Activated naive CD8-positive, alpha-beta T cell treated with anti-CD3 and anti-CD28 coated beads, Interleukin-2, amount 10 ng/mL, durations not matched to agents 7 days and 5 days (primary cell): ENCODE measurements at places on chromosomes 5 and 9. TPM values are rescaled to one million over a fixed set of nuclear protein-coding genes. Genes with fewer than 3 reads are reported as not detected.

GRCh38 chr5:172149073-172149472 is 39.0 kb downstream of the STK10 start:
- DNase-seq = no peak

TMEM267 gene
- total RNA-seq = 13.6 TPM

DNA sequence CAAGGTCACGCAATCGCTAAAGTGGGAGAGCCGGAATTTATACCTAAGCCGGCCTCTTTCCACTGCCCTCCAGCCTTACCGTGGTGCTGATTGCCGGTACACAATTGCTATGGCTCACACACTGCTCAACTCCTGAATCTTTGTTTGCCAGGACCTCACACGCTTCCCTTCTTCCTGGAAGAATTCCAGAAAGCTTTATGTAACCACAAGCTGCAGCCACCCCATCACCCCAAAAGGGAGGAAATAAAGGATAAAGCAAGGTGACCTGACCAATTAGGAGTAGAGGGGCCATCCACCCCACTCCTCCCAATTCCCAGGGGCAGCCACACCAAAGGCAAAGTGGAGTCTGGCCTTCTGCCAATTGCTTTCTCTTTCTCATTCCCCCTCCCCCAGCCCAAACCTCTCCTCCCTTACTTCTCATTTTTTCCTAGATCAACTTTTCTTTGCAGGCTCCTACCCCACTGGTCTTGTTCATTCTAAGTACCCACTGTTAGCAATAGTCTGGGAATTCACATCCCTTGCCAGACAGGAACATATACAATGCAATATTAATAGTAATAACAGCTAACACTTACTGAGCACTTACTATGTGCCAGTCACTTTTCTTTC is 18.0 kb upstream of the CDC23 start:
- no peak for DNase-seq

- DNase-seq = no peak
Observed at GRCh38 chr9:128627906-128628305, 28.7 kb downstream of the DYNC2I2 start.

HSDL2 gene
- total RNA-seq = 20.1 TPM

DNA sequence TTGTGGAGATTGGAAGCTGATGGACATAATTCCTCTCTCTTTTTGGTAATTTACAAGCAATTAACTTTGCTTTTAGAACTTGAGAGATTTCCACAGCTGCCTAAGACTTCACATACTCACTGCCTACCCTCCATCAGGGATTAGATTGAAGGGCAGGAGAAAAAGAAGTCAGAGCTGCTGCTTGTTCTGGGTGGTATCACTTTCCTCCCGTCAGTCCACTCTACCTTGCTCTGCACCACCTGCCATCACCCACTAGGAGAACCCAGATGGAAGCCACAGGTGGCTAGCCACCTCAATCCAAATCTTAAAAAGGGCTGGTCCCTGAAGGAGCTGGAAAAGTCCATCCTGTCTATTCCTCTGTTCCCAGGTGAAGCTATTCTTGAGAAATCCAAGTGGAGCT is 10.5 kb downstream of the IRF1 start:
- DNase-seq = peak; percentile 32

CCDC187 gene
- not detected for total RNA-seq

PCDHB4 gene
- total RNA-seq = not detected

TXNDC8 gene
- total RNA-seq = not detected

DNA sequence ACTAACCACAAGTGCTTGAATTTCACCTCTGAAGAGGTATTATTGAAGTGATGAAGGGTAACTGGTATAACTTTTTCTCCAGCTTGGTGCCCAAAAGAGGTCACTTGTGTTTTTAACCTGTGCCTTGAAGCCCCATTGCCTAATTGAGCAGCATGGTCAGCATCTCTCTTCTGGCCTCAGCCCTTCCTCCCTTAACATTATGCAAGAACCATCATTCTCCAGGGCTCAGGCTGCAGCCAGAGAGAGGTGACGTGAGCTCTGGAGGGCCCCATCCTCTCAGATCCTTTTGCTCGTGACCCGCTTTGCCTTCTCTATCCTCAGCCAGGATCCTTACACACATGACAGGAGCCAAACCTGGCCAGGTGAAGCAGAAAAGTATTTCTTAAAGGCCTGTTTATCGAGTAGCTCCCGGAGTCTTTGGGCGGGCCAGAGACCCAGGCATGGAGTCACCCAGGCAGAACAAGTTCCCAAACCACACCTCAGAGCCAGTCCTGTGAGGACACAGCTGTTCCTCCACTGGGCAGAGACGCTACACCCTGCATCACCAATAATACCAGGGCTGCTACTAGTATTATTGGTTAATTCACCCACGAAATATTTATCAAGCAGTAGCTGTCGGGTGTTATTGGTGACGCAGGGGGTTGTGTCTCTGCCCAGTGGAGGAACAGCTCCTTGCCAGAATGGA is 29.6 kb upstream of the BOD1 start:
- DNase-seq = no peak

GRCh38 chr9:36961561-36962325 is 72.3 kb downstream of the PAX5 start:
- no peak for DNase-seq

DNA sequence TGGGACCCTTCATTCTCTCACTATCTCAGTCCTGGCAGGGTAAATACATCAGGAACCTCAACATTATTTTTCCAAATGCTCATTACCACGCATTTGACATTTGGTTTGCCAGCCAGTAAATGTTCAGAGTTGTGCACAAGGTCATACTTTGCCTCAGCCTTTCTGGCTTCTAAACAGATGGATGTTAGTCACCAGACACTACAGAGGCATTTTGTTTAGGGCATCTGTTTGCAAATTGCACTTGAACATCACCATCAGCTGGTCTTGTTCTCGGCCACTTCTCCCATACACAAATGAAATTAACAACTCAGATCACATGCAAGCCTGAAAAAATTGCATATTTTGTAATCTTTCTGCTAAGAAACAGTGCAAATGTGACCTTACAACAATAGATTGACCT is 75.0 kb upstream of the SLC1A1 start:
- DNase-seq = no peak

DNA sequence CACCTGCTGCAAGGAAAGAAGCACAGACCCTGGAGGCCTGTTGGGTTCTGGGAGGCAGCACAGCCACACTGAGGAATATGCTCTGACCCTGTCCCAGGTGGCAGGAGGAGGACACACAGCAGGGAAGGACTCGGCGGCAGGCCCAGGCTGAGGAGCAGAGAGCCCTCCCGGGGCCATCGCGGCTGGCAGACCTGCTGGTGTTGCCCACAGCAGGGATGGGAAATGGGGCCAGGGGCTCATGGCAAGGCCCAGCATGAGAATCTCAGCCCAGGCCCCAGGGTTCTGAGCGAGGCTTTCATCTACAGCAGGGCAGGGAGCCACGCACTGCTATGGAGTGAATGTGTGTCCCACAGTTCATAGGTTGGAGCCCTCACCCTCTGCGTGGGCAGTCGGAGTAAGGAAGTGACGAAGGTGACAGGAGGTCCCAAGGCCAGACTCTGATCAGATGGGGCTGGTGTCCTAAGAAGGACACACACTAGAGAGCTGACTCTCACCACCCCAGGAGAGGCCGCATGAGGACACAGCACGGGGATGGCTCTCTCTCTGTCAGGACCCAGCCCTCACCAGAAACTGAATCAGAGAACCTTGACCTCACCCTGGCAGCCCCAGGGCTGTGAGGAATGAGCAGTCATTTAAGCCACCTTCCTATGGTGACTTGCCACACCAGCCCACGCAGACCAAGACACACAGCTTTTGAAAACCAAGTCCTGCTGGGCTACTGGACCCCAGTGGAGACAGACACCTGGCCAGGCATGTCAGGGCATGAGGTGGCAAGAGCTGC is 10.3 kb upstream of the GPSM1 start:
- DNase-seq = no peak

GRCh38 chr5:64790210-64790609 is 21.5 kb downstream of the CWC27 start:
- DNase-seq = no peak

SH3TC2 gene
- not detected for total RNA-seq

DNA sequence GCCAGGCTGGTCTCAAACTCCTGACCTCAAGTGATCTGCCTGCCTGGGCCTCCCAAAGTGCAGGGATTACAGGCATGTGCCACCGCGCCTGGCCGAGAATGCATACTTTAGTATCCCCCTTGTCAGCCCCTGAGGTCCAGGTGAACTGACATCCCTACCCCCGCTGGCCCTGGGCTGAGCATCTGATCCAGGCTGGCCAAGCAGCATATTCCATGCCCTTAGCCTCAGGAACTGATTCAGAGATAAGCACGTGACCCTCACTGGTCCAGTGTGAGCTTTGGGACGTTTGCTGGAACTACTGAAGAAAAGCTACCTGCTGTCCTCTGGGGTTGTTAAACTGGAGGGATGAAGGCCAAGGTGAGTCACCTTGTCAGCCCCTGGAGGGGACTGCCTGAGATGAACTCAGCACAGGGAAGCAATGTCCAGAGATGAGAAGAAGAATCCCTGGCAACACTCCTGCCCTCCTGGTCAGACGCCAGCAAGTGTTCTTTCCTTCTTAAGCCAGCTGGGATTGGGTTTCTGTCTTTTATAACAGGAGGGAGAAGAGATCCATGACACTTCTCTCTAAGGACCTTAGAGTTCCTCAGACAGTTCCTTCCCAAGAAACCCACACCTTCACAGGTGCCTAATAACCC is 59.1 kb upstream of the FBXW11 start:
- no peak for DNase-seq

GRCh38 chr9:26523577-26523976 is 369.0 kb downstream of the CAAP1 start:
- DNase-seq = no peak

- DNase-seq = no peak
Observed at GRCh38 chr9:138049779-138050471, 172.3 kb downstream of the CACNA1B start.

DNA sequence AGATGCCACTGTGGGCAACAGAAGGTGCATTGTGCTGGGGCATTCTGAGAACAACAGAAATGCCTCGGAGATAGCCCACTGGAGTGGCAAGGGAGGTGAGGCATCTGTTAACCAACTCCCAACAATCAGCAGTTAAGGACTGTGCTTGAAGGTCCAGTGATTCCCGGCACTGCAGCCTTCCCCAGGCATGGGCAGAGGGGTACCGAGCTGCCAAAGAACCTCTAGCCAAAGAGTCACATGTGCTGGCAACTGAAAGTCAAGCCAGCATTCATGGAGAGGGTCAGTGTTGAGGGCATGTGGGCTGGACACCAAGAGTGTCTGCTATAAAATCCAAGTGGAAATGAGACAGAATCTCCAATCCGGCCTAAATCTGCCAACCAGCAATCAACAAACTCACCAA is 149.6 kb downstream of the ASTN2 start:
- no peak for DNase-seq
